ENCODE measurements at places on chromosomes 7 and 10.

DNA sequence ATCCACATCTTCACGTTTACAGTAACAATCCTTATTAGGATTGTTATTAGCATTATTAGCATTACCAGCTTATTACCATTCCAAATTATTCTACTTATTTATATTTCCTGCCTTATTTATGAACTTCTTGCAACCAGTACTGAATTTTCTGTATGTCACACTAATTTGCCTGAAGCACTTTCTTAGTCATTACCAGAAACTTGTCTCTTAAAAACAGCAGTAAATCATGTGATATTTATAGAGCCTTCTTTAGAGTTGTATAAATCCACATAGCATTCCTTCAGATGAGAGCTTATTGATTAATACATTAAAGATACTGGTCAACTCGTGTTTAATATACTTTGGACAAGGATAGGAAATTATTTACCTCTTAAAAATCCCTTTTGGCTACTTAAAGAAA, 618.6 kb downstream of the SUGCT start:
- DNase-seq, result no peak

- no peak for DNase-seq
Observed at GRCh38 chr10:120586471-120586872, 129.4 kb downstream of the PLPP4 start.

- DNase-seq, result peak; percentile 12
Observed at GRCh38 chr7:57425969-57426628, 23.9 kb upstream of the ZNF716 start.

DNA sequence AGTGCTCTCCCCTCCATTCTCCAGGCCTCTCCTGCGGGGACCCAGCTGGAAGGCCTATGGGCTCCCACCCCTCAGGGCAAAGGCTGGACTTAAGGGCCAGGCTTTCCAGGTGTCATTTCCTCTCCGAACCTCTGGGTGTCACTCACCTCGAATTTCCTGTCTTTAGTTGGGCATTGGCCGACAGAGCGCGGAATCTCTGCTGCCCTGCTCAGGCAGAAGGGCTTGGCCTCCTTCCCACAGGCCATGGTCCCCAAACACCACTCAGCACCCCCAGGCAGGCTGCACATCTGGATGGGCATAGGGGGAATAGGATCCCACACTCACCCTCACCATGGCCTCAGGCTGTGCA, 212.9 kb downstream of the CCSER2 start:
- no peak for DNase-seq

- peak; percentile 50 for DNase-seq
Observed at GRCh38 chr7:124152859-124153692, 120.2 kb upstream of the TMEM229A start.

DNA sequence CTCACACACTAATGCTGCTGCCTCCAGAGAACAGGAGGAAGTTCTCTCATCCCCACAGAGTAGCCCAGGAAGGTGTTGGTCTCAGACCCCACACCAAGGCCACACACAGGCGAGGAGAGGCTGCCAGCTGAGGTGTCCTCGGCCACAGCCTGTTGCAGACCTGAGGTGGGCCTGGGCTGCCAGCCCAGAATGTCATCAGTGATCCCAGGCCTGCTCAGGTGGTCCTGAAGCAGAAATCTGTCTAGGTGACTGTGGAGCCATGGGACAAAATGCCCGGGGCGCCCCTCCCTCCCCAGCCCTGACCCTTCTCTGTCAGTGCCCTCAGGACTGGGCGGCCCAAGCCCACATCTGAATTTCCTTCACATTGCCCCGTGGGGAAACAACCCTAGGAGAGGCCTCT, 43.5 kb upstream of the LRRC4 start:
- no peak for DNase-seq

DNA sequence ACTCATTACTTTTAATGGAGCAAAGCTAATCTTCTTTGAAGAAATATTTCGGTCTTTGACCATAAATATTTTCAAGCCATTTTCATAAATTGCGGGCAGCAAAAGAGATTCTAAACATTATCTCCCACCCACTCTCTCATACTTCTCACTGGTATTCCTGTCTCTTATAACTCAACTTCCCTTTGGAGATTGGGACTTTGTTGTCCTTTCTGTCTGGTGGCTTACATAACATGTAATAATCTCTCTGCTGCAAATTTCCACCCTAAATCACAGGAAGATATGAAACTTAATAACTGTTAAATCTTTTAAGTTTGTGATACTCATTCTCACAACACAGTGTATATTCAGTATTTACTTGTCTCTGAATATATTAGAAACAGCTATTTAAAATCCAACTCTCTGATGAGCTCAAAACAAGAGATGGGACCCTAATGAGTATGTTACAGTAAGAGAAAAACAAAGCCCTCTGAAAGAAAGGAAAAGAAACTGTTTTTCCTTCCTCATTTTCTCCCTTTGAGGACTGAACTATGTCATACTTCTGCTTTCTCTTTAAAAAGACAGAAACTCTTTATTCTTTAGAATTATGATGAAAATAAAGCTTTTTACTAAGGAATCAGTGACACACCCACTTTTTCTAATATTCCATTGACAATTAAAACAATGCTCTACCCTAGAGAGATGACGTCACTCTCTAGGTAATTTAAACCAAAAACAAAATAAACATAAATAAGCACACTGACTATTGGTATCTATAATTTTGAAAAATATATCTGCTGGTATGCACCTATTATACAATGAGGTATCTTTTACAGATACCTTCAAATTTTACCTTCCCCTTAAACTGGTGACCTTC, 14.7 kb downstream of the CALCR start:
- no peak for DNase-seq

DNA sequence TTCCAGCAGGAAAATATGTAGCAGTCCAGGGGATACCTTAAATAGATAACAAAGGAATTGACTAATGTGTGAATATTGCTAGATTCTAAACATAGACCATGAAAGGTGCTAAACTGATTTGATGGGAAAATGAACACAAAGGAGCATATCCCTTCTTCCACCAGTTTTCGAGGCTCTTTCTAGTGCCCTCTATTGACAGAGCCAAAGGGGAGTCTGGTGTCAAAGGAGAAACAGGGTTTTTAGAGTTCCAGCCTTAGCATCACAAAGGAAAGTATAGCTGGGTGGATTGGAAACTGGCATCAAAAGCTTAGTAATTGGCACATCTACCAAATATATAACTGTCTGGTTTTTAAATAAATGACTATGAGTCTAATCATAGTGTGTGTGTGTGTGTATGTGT, 636.8 kb downstream of the ETV1 start:
- DNase-seq, result no peak

- DNase-seq, result no peak
Observed at GRCh38 chr10:97254694-97255093, 37.7 kb downstream of the ARHGAP19 start.

GRCh38 chr10:30816820-30817171, 187.2 kb upstream of the LYZL2 start:
- DNase-seq, result no peak

DNA sequence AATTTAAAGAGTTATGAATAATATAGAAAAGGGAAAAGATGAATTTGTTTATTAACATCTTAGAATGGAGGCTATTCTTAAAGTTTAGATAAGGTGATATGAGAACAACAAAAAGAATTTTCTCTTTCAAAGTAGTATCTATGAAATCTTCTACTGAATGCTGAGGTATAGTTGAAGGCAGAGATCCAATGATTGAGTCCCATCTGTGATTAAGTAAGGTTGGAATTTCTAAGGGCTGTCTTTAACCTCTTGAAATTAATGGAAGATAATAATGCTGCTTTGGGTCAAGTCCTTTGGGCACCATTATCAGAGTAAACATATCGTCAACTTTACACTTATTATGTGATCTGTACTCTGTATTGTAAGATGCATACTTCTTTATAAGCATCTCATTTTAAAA, 307.9 kb downstream of the PRKG1 start:
- no peak for DNase-seq

GRCh38 chr7:94367949-94368348, 26.7 kb upstream of the COL1A2 start:
- DNase-seq, result no peak

- no peak for DNase-seq
Observed at GRCh38 chr7:150566123-150566522, 1.1 kb upstream of the GIMAP4 start.

GRCh38 chr10:48574817-48575380, 30.0 kb downstream of the ARHGAP22 start:
- no peak for DNase-seq

- no peak for DNase-seq
Observed at GRCh38 chr10:109912335-109913281, 10.7 kb downstream of the XPNPEP1 start.

- peak; percentile 78 for DNase-seq
Observed at GRCh38 chr7:98185101-98185500, 26.1 kb upstream of the BHLHA15 start.

DNA sequence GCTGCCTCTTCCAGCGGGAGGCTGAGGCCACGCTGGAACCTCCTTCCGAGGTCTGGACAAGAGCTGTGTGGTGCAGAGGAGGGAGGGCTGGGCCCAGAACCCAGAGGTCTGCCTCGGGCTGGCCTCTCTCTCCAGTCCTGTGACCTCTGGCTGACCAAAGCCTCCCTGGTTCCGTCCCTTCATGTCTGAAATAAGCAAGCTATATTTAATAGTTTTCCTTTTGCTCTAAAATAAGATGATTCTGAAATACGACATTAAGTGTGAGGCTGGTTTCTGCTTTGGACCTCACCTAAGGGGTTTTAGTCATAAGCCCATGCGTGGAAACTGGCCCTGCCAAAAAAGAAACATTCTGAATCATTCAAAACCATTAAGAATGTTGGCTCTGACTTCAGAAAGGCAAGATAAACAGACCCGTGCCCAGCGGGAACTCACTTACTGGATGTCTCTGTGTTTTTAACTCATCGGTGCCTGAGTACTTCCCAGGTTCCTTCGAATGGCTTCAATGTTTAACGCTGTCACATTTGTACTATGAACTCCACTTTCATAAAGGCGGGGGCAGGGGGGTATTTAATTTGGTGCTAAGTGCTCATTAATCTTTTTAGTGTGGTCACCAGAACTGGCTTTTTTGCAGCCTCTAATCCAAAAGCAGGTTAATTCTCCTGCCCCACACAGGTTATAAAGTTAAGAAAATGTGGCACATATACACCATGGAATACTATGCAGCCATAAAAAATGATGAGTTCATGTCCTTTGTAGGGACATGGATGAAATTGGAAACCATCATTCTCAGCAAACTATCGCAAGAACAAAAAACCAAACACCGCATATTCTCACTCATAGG, 157.5 kb upstream of the KLF14 start:
- DNase-seq, result no peak

GRCh38 chr10:116105264-116105663, 167.7 kb downstream of the GFRA1 start:
- no peak for DNase-seq

DNA sequence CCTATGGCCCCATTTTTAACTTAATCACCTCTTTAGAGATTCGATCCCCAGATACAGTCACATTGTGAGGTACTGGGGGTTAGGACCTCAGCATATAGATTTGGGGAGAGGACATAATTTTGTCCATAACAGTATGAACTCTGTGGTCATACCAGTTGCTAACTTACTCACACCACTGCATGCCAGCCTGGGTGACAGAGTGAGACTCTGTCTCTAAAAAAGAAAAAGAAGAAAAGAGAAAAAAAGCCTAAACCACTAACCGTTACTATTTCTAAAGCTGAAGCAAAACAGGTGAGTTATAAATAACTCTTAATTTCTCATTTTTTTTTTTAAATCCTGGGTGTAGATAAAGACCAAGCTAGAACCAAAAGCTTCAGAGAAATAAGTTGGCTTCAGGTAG, 155.1 kb upstream of the AUTS2 start:
- DNase-seq, result no peak

GRCh38 chr7:139575338-139575680, 51.8 kb downstream of the CLEC2L start:
- no peak for DNase-seq

DNA sequence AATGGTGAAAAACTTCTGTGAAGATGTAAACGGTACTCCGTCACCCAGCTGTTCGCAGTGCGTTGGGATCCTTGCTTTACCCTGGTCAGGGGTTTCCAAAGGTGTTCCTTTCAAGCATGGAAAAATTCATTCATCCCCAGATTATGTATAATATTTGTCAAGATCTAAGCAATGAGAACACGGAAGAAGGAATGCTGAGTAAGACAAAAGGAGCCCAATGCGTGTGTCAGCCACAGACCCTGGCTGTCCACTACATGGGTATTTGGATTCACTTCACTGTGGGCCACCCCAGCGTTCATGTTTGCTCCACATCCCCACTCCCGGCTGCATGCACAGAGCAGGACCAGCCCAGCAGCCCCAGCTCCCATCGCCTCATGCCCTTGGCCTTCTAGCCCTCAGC, 241.3 kb upstream of the CELF2 start:
- no peak for DNase-seq

DNA sequence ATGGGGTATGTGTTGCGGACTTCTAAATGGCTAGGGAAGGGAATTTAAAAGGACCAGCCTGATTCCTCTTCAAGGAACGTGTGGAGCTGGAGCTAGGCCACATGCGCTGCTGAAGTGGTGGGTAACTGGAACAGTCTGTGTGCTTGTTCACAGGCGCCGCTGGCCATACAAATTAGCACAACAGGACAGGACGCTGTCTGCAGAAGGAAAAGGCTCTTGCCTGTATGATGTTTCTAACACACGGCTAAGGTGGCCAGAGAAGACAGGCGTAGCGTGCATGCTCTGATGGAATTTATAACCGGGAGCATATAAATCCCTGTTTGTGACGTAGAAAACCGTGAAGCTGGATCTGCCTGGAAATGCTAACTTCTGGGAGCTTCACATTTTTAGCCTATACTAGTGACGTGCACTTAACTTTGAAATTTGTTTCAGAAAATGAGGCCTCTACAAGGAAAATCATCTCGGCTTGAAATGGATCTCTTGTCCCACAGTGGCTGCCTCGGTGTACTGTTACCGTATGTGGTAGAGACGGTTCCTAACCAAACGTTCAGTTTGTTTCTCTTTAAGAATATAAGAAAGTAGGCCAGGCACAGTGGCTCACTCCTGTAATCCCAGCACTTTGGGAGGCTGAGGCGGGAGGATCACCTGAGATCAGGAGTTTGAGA, 569.4 kb downstream of the PTPRN2 start:
- DNase-seq, result no peak

GRCh38 chr10:90579602-90580242, 278.1 kb downstream of the HTR7 start:
- peak; percentile 7 for DNase-seq

- peak; percentile 86 for DNase-seq
Observed at GRCh38 chr7:118372530-118372929, 148.0 kb downstream of the ANKRD7 start.

DNA sequence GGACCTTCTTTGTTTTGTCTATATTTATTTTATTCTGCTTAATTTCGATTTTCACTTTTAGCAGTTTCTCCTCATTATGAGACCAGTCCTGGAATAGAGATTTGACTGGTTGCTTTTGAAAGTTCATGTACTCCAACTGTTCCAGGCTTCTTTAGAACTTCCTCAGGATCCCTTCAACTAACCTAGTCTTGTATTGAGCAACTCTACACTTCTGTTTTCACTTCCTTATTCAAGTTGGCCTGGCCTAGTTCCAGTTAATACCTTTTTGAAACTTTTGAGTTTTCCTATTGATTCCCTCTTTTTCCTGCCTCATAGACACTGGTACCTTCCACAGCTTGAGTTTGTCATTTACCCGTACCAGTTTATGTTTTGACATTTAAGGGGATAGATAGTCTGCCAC, 421.7 kb downstream of the ATRNL1 start:
- peak; percentile 40 for DNase-seq

- DNase-seq, result peak; percentile 97
Observed at GRCh38 chr10:63703113-63703670, 182.0 kb downstream of the REEP3 start.

Measured in NB4 (cell line).